ENCODE measurements at places on chromosomes 2 and 18.
A peak's percentile ranks its signal among the peaks of the same experiment; 100 is the strongest.

DNA sequence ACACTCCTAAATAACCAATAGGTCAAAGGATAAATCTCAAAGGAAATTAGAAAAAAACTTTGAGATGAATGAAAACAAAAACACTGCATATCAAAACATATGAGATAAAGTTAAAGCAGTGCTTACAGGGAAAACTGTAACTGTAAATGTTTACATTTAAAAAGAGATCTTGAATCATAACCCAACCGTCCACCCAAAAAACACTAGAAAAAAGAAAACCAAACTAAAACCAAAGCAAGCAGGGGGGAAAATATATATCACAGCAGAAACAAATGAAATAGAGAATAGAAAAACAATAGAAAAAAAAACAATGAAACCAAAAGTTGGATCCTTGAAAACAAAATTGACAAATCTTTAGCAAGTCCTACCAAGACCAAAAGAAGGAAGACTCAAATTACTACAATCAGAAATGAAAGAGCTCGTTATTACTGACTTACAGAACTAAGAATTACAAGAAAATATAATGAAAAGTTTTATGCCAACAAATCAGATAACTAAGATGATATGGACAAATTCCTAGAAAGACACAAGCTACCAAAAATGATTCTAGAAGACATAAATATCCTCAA, 65.6 kb downstream of the TLK1 start:
- DNase-seq: no peak

GRCh38 chr2:43438342-43438741, 157.5 kb downstream of the THADA start:
- no peak for DNase-seq

DNA sequence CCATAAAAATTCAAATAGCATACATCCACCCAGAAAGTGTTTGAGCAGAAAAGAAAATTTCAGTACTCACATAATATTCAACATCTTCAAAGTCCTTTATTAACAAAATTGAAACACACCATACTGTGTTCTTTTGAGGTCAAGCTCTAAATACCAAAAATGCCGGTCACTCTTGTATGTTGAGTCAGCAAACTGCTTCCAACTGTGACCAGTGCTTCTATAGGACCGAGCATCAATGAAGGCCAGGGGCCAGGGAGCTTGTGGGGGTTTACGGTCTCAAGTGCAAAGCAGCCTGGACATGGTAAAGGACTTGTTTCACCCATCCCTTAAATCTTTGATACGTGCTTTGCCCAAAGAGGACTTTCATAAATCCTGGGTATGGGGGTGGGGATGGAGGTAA, 112.7 kb upstream of the REV1 start:
- no peak for DNase-seq

DNA sequence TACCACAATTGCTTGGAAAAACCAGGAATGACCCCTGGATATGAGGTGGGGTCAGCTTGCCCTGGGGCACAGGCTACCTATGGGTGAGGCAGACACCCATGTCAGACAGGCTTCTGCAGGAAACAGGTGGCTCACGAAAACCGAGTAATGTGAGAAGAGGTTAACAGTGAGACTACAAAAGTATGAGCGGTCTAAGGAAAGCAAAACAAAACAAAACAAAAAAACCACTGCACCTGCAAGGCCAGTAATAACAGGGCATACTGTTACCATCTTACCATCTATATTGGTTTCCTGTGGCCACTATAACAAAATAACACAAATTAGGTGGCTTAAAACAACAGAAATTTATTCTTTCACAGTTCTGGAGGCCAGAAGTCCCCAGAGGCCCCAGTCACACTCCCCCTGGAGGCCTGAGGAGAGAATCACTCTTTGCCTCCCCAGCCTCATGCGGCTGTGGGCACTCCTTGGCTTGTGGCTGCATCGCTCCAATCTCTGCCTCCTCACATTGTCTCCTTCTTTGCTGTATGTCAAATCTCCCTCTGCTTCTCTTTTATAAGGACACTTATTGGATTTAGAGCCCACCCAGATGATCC, 86.6 kb upstream of the EPC2 start:
- no peak for DNase-seq

DNA sequence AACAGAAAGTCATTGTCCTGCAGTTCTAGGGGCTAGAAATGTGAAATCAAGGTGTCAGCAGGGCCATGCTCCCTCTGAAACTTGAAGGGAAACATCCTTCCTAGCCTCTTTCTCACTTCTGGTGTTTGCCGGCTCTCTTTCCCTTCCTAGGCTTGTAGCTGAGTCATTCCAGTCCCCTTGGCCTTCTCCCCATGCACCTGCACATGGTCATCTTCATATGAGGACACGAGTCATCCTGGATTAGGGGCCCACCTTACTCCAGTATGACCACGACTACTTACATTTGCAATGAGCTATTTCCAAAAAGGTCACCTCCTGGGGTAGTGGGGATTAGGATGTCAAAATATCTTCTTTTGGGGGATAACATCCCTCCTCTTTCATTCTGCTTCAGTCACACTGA, 168.5 kb upstream of the CXCR4 start:
- DNase-seq: no peak

DNA sequence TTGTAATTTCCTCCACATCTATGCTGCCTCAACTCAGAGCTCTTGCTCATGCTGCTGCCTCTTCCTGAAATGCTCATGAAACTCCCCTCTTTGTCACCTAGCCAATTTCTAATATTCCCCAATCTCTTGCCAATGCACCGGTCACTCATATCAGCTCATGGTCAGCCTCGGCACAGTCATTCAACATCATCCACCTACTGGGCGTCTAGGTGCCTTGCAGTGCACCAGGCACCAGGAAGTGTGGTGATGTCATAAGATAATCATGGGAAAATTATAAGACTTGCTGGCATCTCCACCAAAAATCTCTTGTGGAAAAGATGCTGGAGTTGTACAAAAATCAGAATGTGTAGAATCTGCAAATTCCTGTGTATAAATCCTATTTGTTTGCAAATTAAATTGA, 52.6 kb upstream of the RAB27B start:
- no peak for DNase-seq

DNA sequence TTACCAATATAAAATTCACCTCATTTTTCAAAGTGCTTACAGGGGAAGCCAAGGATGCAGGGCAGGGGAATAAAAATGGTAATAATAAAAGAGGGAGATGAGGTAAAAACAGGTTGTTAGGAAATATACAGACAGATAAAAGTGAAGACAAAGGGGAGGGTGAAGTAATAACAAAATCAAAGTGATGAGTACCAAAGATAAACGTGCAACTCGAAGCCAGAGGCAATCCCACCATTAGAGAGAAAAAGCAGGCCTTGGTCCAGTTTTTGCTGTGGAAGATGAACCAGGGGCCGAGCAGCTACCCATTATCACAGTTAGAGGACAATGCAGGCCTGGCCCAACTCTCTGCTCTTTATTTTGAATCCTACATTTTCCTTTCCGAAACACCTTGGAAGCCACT, 99.6 kb upstream of the UPP2 start:
- DNase-seq: no peak

GRCh38 chr2:231113489-231113888, 11.4 kb downstream of the HTR2B start:
- no peak for DNase-seq

DNA sequence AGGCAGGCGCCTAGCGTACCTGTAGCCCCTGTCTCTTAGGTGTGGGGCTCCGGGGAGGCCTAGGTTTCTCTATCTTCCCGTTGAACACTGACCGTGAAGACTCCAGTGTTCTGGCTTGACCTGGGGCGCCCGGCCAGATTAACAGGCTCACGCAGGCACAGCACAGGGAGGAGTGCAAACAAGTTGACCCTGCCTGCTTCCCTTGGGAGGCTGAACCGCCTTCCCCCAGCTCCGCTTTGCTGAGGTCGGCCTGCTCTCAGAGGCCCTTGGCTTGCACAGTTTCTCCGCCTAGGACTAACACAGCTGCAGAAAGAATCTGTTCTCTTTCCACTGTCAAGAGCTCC, 567 bp downstream of the PCYOX1 start:
- peak; percentile 35 for DNase-seq

DNA sequence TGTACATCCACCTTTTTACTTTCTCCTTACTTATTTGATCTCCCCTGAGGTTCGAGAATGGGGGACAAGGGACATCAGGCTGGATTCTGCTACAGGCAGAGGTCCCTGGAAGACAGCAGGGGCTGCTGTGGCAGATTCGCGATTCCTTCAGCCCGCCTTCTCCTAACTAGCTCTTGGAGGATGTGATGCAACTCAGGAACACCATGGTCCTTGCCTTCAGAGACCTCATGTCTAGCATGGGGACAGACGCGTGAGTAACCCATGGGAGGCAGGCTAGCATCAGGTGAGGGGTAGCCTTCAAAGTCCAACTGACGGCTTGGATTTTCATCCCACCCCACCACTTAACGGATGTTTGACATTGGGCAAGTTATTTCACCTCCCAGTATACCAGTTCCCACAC, 869 bp upstream of the TCF23 start:
- no peak for DNase-seq

- no peak for DNase-seq
These were observed 50.2 kb upstream of the BIN1 start for GRCh38 chr2:127157114-127157513.

DNA sequence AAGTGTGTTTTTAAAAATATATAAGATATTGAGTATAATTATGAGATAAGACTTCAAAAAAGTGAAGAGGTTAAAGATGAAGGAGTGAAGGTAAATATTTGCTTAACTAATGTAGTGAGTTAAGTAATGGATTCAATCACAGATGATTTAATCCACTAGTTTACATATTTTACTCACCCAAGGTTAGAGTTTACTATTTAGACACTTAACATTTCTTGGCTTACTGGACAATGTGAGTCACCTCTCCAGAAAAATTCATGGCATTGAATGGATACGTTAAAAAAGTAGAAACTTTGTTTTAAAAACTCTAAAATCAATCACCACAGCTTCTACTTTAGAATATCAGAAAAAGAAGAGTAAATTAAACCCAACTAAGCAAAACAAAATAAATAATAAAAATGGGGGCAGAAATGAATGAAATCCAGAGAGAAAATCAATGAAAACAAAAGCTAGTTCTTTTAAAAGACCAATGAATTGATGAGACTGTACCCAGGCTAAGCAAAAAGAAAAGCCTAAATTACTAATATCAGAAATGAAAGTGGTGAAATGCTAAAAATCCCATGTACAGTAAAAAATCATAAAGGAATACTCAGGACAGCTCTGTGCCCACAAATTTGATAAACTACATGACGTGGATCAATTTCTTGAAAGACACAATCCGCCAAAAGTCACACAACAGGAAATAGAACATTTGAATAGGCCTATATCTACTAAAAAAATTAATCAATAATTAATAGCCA, 1.9 kb upstream of the HMSD start:
- no peak for DNase-seq

- no peak for DNase-seq
These were observed 5.1 kb upstream of the GAL3ST2 start for GRCh38 chr2:241771286-241772062.

GRCh38 chr2:234858145-234858544, 93.7 kb upstream of the SH3BP4 start:
- no peak for DNase-seq

Measured in amygdala (tissue), 56 donors.